ENCODE measurements at places on chromosomes 5 and 9.
A peak's percentile ranks its signal among the peaks of the same experiment; 100 is the strongest.

- no peak for DNase-seq
These were observed 63.7 kb downstream of the MLLT3 start for GRCh38 chr9:20558566-20559016.

GRCh38 chr5:22835686-22836085 lies 17.5 kb downstream of the CDH12 start:
- no peak for DNase-seq

DNA sequence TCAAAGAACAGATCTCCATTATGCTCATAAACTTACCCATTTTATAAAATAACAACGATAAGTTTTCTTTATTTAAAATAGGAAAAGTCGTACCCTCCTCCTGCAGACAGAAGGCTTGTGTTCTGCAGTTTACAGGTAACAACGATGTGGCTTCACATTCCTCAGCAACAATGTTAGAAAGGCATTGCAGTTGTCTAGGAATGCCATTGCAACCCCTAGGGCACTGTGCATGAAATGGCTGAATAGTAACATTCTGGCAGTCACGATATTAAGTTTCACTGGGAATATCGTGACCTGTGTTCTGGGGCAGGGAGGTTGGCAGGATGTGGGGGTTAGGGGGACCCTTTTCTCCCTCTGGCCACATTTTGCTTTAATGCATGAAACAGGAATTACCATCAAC lies 331.9 kb downstream of the DEPDC1B start:
- DNase-seq, result no peak

GRCh38 chr5:56829137-56829908 lies 14.0 kb downstream of the MAP3K1 start:
- peak; percentile 43 for DNase-seq

- no peak for DNase-seq
These were observed 108.4 kb upstream of the ALDH1B1 start for GRCh38 chr9:38284039-38284575.

GRCh38 chr5:5899716-5900115 lies 477.2 kb downstream of the ICE1 start:
- no peak for DNase-seq

GRCh38 chr9:87844506-87844905 lies 38.2 kb upstream of the SPATA31E1 start:
- no peak for DNase-seq

DNA sequence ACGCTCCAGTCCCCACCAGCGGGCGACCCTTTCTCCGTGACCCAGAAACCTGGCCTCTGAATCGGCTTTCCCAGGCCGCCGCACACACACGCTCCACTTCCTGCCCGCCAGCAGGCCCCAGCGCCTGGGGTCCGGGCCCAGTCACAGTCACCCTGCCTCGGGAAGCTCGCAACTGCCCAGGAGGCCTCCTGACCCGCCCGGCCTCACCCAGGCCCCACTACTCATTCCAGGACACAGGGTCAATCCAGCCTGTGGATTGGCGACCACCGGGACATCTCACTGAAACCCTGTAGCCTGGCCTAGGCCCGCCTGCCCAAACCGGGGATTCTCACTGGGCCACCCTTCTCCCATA lies 2.7 kb upstream of the IRX4 start:
- no peak for DNase-seq

Data from CD8-positive, alpha-beta memory T cell (primary cell).